ENCODE measurements at places on chromosomes 2 and 18. TPM values are rescaled to one million over a fixed set of nuclear protein-coding genes. Genes with fewer than 3 reads are reported as not detected.

- DNase-seq: no peak
These were observed 338.8 kb downstream of the SETBP1 start for GRCh38 chr18:45019469-45019868.

DNA sequence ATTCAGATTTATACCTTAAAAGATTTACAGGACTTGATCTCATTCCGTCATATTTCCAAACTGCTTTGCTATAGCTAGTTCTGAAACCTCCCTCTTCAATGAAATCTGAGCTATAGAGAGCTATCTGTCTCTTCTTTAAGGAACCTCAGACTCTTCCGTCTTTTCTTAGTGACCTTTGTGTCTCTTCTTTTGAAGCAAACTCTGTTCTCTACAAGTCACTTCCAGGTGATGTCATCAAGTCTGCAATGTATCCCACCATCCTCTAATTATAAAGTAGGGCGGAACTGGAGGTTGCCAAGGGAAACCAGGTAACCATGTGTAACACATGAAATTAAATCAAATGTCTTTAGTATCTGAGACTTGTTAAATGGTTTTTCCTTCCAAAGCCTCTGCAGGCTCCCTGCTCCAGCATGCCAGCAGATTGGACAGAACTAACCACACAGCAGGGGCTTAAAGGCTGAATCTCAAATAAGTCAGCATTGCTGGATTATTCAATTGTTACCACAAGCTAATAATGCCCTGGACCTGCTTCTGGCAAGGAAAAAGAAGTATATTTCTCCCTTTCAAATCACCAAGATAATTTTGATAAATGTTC is 41.2 kb upstream of the PEX13 start:
- DNase-seq: no peak

DNA sequence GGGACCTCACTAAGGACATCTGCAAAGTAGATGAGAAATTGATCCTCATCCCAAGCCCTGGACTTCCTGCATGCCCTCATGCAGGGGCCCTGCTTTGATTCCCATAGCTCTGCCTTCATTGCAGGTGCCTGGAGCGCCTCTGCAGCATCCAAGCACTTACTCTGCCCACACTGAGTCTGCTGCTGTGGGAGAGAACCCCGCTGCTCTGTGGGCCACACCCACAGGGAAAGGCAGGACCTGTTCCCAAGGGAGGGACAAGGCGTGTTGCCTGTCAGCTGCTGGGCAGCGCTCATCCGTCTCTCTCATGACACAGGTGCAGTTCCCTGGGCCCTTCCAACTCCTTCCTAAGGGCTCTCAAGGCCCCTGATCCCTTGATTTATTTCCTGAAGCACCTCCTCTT is 266.8 kb upstream of the SMIM21 start:
- no peak for DNase-seq

Gene CAPN14
- total RNA-seq: 0.44 TPM

Gene CFC1
- not detected for total RNA-seq

- DNase-seq: no peak
These were observed 67.3 kb upstream of the BARD1 start for GRCh38 chr2:214876815-214877214.

- no peak for DNase-seq
These were observed 187.0 kb downstream of the AGPS start for GRCh38 chr2:177579486-177580036.

GRCh38 chr18:63444580-63444979 is 22.3 kb upstream of the VPS4B start:
- DNase-seq: no peak

GRCh38 chr2:28387082-28387960 is 5.3 kb upstream of the FOSL2 start:
- DNase-seq: no peak
